Fibroblast of upper back skin (primary cell): ENCODE measurements at places on chromosomes 12 and 14.

DNA sequence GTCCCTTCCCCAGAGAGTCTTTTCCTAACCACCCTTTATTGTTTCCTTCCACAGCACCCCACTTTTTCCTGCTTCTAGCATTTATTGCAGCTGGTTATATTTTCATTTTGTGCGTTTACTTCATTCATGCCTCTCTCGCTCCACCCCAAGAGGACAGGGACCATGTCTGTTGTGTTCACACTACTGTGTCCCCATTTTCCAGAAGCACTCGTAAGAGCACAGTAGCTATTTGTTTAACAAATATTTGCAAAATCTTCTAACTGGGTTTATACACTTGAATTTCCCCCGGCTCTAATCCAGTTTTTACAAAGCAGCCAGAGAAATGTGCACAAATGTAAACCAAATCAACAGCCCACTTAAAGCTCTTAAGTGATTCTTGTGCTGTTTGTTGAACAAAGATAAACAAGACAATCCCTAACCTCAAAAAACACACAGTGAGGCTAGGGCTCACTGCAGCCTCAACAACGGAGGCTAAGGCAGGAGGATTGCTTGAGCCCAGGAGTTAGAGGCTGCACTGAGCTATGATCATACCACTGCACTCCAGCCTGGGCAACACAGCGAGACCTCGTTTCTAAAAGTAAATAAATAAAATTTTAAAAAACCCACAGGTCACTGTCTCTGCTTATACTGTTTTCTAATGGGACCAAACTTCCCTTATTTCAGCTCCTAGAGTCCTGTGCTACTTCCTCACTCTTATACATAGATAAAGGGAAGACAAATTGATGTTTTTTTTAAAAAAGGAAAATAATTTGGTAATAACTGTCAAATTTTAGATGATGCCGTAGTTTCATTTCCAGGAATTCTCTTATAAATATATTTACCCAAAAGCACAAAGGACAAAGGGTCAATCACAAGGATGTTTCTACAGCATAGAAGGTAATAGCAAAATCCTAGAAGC, 6.6 kb upstream of the ABCD4 start:
- no peak for DNase-seq

- DNase-seq: no peak
Observed at GRCh38 chr12:108357834-108358579, 18.9 kb upstream of the CMKLR1 start.

GRCh38 chr12:23140710-23141109, 515.7 kb downstream of the ETNK1 start:
- peak; percentile 16 for DNase-seq

- DNase-seq: no peak
Observed at GRCh38 chr14:104936361-104937155, 11.9 kb downstream of the PLD4 start.

DNA sequence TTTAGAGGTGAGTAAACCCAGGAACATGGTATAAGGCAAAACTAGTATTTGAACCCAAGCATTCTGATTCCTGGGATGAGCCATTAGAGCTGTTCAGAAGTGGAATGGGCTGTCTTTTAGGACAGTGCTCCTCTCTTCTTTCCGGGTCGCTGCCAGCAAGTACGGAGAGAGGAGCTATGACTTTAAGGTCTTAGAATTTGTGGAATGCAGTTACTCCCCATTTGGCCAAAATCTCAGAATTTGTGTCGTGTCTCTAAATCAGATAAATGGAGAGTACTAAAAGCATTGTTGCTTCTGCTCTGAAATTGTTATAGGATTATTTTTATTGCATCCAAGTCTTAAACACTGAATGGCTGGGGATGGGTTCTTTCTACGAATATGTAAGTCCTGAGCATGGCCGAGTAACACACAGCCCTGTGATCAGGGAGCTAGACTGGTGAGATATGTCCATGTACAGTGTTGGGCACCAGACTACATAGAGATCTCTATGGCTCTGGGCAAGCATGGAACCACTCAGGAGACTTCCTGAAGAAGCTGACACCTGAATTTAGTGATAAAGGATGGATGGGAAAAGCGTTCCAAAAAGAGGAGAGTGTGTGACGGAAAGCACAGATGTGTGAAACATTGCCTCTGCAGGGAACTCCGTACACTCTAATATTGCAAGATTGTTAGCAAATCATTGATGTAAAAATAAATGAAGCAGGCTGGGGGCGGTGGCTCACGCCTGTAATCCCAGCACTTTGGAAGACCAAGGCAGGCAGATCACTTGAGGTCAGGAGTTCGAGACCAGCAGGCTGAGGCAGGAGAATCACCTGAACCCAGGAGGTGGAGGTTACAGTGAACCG, 184.7 kb downstream of the SRGAP1 start:
- peak; percentile 81 for DNase-seq

GRCh38 chr14:68986926-68987652, 8.0 kb upstream of the ACTN1 start:
- DNase-seq: no peak

DNA sequence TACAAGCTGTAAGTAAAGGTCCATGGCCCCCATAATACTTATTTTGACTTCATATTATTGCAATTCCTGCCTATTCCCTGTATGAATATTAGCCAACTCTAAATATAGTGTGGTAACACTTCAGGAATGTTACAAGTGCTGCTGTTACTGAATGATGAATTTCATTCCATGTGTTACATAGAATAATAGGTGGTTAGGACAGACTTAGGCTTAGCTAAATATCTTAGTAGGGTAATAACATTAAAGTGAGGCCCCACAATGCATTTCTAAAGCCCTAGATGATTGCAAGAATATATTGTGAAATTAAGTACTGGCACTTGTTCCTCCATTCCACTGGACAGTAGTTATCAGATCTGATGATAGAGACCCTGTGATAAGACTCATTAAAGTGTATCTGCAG, 182.7 kb downstream of the PCNX1 start:
- DNase-seq: peak; percentile 75

GRCh38 chr14:104795781-104796686, 486 bp upstream of the AKT1 start:
- DNase-seq: peak; percentile 48

DNA sequence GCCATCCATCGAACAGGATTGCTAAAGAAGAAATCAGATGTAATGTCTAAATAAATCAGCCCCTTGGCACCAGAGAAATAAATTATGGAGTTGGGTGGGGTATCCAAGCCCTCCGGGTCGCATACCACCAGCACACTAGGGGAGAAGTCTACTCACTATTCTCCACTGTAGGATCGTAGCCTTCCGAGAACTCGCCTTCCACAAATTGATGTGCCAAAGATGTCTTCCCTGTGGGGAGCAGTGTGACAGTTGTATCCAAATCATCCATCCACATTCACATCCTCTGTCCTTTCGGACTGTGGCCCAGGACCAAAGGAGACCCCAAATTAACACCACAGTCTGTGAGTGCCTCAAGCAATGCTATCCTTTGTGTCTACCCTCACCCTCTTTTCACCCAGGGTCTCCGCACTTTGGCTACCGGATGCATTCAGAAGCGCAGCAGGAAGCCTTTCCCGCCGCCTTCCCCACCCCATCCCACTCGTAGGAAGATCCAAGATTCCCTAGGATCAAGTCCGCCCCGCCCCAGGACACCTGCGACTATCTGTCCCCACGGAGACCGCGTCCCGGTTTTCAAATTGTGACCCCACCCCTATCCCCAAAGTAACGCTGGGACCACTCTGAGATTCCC, 786 bp downstream of the RHEBL1 start:
- DNase-seq: no peak

DNA sequence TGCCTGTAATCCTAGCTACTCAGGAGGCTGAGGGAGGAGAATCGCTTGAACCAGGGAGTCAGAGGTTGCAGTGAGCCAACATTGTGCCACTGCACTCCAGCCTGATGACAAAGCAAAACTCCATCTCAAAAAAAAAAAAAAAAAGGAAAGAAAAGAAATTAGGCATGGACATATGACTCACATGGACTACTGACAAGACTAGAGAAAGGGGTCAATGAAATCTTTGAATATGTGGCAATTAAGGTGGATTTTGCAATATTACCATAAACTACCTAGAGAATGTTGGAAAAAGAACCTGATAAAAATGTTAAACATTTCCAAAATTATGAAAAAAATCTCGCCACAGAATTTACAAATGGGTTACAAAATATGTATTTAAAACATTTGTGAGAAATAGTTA, 873.6 kb downstream of the C12orf50 start:
- peak; percentile 83 for DNase-seq

DNA sequence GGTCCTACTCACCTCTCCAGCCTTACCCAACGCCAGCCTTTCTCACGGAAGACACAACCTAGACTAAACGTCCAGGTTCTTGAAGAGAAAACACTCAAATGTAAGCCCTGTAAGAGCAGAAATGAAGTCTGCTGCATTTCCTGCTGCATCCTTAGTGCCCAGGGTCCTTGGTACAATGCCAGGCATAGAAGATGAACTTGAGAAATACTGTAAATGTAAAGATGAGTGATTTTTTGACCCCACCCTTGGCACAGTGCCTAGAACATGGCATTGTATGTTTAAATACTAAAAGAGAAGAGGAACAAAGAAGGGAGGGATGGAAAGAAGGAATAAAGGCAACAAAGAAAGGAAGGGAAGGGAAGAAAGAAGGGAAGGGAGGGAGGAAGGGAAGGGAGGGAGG, 514.6 kb downstream of the MED13L start:
- DNase-seq: no peak

DNA sequence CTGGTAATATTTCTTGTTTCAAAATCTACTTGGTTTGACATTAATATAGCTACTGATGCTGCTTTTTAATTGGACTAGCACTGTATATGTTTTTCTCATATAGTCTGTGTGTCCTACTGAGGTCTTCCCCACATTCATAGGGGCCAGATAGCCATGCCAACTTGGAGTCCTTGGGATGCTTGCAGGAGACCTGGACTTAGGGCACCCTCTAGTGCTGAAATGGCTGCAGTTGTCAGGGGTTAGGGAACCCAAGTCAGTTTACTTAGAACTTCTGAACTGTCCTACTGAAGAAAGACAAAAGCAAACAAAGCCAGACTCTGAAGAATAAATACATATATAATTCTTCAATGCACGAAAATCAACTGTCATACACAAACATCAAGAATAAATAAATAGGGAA, 279.9 kb upstream of the SYT1 start:
- peak; percentile 11 for DNase-seq
